ENCODE measurements at places on chromosomes 1 and 21. TPM values are rescaled to one million over a fixed set of nuclear protein-coding genes. Genes with fewer than 3 reads are reported as not detected.

Gene AQP10
- total RNA-seq, result not detected

GRCh38 chr1:53755874-53756273, 16.9 kb upstream of the GLIS1 start:
- H3K4me3 ChIP-seq, result no peak overlapping the region
- no peaks in the 10 kb centered on the region for H3K27me3 ChIP-seq
- no peaks in the 10 kb centered on the region for H3K36me3 ChIP-seq
- no peaks in the 10 kb centered on the region for H3K4me1 ChIP-seq

- H3K27ac ChIP-seq, result peak overlapping the region; percentile 93
- peaks cover 77% of the 10 kb centered on the region for H3K4me1 ChIP-seq
- no peaks in the 10 kb centered on the region for H3K27me3 ChIP-seq
- H3K4me3 ChIP-seq, result peak overlapping the region; percentile 15
Measured at GRCh38 chr1:206895325-206895724, 1.9 kb upstream of the IL24 start.

Gene NRAS
- total RNA-seq, result 15.1 TPM

DNA sequence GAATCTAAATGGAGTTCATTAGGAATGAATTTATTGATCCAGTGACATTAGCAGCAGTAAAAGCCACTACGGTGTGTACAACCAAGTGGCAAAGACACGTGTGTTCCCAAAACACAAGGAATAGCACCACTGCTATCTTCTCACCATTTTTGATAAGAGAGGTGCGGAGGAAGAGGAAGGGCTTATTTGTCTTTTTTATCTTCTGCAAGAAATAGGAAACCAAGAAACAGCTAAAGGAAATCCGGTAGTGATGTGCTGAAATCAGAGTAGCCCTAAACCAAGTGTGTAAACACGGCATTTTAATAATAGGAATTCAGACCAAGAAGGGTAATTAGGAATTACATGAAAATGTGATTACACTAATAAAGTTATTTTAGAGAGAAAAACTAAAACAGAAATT, 9.1 kb upstream of the SCYL3 start:
- H3K27ac ChIP-seq, result no peak overlapping the region
- no peaks in the 10 kb centered on the region for H3K4me1 ChIP-seq
- H3K27me3 ChIP-seq, result no peaks in the 10 kb centered on the region
- H3K36me3 ChIP-seq, result no peaks in the 10 kb centered on the region
- H3K4me3 ChIP-seq, result no peak overlapping the region
- DNase-seq, result no peak

- H3K27me3 ChIP-seq, result no peaks in the 10 kb centered on the region
- no peak for DNase-seq
- no peaks in the 10 kb centered on the region for H3K36me3 ChIP-seq
- H3K4me3 ChIP-seq, result no peak overlapping the region
- no peak overlapping the region for H3K27ac ChIP-seq
Measured at GRCh38 chr1:107343601-107344000, 202.8 kb downstream of the NTNG1 start.

Gene CLDN19
- total RNA-seq, result not detected

All from PC-3 (cell line).